DMS 273 treated with DMSO at 0.1 percent for 48 hours (cell line): ENCODE measurements at places on chromosomes 6 and 20.

- DNase-seq, result no peak
Observed at GRCh38 chr20:63177134-63177784, 38.7 kb downstream of the YTHDF1 start.

DNA sequence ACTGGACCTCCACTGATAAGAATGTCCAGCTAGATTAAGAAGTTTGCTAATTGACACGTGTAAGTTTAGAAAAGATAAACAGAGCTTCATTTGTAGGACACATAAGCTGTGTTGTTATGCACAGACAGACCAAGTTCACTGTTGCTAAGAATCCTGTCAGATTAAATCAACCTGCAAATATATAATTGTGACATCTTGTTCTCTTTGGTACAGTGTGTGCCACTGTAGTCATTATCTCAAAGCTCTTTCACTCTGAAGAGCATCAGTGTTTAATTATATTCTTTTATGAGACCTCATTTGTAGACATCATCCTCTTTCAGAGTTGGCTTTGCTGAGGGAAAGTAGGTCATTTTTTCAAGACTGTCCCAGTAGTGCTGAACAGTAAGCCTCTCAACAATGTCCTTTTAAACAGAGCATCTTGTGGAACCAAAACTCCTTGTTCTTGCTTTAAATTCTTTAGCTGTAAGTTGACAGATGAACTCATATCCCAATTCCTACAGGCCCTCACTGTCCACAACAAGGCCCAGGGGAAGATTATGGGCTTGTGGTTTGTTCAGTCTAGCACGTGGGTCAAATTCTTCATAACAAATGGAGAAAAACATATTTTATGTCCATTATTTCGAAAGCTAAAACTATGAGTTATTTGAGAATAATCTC, 252.4 kb downstream of the HDGFL1 start:
- no peak for DNase-seq

DNA sequence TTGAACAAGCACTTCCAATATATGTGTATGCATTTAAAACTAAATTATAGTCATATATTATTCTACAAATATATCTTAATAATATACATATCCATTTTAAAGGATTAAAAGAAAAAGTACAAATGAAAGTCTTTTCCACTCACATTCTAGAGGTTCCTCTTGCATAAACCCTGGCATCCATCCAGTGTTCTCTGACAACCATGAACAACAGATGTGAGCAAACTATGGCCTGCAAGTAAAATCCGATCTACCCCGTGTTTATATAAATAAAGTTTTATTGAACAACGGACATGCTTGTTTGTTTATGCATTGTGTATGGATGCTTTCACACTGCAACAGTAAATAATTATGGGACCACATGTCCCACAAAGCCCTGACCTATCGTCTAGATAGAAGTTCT, 1122.3 kb downstream of the EPHA7 start:
- DNase-seq, result no peak

DNA sequence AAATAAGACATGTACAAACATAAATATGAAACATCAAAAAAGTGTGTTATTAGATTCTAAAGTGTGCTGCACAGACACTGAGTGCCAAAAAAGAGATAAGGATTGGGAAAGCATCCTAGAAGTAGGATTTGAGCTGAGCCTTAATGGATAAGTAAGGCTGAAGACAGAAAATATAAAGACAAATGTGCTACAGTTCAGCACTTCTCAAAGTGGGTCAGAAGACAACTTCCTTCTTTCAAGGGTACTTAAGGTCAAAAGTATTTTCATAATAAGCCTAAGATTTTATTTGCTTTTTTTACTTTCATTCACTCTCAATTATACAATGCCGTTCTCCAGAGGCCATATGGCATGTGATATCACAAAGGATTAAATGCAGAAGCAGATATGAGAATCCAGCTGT, 16.8 kb downstream of the USP45 start:
- DNase-seq, result no peak

DNA sequence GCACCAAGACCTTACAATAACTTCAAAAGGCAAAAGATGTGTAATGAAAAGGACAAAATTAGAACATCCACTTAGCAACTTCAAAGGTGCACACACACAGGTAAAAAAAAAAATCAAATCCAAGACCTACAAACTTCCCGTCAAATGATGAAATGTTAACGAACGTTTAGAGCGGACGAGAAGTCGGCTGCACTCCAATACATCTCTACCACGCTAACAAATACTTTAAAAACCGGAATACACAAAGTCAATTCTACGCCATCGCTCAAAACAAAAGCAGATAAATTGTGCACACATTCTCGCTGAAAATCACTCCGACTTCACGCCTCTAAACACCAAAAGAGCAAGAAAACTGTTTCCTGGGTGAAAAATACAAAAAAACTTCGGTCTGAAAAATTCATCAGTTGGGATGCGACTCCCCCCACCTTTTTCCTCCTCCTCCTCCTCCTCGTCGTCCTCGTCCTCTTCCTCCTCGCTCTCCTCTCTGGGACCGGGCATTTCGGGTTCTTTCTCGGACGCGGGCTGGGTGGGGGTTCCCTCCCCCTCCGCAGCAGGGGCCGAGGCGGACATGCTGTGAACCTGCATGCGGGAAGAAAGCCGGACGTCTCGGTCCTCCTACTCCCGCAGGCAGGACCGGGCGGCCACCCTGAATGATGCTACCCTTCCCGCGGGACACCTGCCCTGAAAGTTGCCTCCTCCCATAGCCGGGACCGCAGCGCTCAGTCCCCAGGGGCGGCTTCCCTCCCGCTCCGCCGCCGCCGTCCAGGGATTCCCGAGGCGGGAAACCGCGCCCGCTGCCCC, 712 bp downstream of the DEK start:
- no peak for DNase-seq

- no peak for DNase-seq
Observed at GRCh38 chr6:48068278-48069251, 42.4 kb downstream of the PTCHD4 start.

GRCh38 chr6:17393892-17394631, 667 bp downstream of the CAP2 start:
- peak; percentile 23 for DNase-seq

- DNase-seq, result no peak
Observed at GRCh38 chr6:27049863-27050781, 197.4 kb upstream of the PRSS16 start.

DNA sequence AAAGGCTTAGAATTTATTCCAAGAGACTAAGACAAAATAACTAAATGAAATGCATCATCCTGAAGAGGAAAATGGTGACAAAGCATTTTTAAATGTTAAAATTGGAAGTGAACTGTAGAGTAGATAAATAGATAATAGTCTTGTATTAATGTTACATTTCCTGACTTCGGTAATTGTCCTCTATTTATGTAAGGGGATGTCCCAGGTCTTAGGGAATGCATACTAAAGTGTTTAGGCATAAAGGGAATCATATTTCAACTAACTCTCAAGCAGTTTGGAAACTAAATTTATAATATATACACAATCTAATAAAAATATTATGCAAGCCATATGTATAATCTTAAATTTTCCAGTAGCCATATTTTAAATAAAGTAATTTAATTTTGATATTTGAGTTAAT, 159.3 kb downstream of the WDR27 start:
- no peak for DNase-seq

- no peak for DNase-seq
Observed at GRCh38 chr20:31704225-31705119, 18.2 kb downstream of the BCL2L1 start.

DNA sequence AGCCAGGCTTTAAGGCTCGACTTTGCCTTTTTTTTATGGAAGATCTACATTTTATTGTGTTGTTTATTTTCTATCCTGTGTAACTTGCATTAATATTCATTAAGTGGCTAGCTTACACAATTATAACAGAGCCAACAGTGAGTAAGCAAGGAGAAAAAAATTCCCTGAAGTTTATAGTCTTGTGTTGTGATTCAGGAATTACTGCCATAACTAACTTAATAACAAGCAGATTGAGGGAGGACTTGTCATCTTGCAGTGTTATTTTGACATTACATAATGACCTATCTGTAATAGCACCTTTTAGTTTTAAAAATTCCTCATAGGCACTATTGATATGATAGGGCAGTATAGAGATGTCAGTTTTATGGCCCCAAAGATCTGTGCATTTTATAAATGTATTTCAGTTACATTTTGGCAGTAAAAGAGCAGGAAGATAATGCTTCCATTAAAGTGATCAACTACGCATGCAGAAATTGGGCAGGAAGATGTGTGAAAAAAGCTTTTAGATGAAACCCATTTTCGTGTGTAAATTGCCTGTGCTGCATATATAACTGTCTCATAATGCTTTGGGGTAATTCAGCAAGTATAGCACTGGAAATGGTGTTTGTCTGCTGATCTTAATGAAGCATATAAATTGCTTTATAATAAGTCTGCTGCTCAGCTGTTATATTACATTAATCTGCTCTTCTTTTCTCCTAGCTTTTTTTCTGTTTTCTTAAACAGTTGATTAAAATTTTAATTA, 123.0 kb downstream of the SMAP1 start:
- no peak for DNase-seq

DNA sequence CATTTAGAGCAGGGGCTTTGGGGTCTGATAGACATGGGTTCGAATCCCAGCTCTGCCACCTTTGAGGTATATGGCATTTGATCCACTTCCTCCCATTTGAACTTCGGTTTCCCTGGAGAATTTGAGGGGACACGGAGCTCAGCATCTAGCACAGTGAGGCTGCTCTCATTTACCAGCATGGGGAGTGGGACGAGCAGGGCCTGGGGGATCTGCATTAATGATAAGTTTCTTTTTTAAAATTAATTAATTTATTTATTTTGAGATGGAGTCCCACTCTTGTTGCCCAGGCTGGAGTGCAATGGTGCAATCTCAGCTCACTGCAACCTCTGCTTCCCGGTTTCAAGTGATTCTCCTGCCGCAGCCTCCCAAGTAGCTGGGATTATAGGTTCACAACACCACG, 52.6 kb downstream of the VSTM2L start:
- no peak for DNase-seq

GRCh38 chr20:38144974-38145728, 19.9 kb downstream of the TGM2 start:
- no peak for DNase-seq

GRCh38 chr6:134691180-134691579, 258.7 kb downstream of the ALDH8A1 start:
- DNase-seq, result no peak

- no peak for DNase-seq
Observed at GRCh38 chr6:164184410-164184809, 769.9 kb downstream of the QKI start.

DNA sequence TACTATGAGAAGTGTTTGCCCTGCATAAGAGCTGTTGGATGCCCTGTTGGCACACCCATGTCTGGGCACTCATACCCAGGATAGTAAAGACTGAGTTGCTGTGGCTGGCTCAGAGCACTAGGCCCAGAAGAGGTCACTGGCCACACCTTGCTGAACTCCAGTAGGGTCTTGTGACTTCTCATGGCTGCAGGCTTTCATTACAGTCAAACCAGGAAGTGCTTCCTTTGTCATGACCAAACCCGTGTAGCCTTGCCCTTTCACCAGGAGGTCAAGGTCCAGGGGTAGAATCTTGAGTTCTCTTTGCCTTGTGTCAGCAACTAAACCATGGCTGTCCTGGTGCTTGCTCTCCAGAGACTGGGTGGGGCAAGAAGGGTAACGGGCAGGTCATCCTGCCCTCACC, 49.5 kb downstream of the CD164 start:
- DNase-seq, result no peak

DNA sequence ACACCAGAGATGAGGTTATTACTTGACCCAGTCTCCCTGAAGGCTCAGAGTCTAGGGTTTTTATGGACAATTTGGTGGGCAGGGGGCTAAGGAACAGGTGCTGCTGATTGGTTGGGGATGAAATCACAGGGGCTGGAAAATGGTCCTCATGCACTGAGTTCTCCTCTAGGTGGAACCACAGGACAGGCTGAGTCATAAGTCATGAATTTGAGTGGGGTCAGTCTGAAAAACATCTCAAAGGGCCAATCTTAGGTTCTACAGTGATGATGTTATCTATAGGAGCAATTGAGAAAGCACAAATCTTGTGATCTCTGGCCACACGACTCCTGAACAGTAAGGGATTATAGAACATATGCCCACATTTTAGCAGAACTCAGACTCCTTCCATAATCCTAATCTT, 5.9 kb upstream of the MRS2 start:
- no peak for DNase-seq

DNA sequence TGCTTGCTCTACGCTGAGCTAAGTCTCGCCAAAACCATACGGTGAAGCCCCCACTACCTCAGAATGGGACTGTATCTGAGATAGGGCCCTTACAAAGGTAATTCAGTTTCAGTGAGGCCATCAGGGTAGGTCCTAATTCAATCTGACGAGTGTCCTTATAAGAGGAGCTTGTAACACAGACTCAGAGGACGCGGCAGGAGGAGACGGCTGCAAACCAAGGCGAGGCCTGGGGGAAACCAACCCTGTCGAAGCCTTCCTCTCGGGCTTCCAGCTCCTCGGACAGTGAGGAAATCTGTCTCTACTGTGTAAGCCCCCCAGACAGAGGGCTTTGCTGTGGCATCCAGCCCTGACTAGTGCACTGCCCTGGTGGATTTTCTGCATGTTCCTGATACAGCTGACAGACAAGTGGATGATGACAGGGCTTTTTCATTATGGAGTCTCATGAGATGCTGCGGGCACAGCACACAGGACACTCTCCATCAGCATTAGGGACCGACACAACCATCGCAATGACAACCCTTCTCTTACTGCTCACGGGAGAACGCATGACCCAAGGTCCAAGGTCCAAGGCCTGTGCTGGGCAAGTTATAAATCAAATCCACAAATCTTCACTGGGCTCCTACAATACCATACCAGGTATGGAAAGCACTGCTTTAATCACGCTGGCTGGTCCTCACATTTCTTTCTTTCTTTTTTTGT, 48.2 kb downstream of the SSR1 start:
- DNase-seq, result no peak

DNA sequence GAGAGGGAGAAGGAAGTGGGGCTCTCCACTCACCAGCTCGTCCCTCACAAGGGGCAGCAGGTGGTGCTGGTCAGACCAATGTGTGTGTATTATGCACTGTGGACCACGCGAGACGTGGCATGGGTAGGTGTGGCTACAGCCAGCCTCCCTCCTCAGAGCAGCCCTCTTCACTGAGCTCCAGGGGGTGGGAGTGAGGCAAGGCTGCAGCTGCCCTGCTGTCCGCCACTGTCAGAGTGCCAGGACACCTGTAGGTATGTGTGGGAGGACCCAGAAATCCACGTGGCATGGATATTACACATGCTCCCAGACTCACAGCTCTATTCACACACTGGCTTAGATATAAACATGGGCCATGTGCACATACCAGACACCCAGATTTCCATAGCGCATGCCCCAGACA, 90.3 kb downstream of the VEGFA start:
- DNase-seq, result no peak

- DNase-seq, result no peak
Observed at GRCh38 chr6:139927236-139927635, 552.8 kb upstream of the CITED2 start.

- no peak for DNase-seq
Observed at GRCh38 chr6:151412909-151413308, 21.6 kb upstream of the ZBTB2 start.

DNA sequence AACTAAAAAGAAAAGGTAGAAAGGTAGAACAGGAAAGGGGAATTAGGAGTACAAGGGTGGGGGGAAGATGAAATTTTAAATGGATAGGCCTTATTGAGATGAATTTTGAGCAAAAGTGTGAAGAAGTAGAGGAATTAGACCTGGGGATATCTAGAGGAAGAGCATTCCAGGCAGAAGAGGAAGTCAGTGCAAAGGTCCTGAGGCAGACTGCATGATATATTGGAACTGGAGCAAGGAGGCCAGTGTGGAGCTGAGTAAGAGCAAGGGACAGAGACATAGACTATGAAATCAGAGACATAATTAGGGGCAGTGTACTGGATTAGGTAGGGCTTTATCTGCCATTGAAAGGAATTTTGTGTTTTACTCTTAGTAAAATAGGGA, 40.4 kb downstream of the MAPK14 start:
- DNase-seq, result no peak
